ENCODE measurements at places on chromosomes 7 and 10.

- DNase-seq = no peak
Observed at GRCh38 chr10:89659143-89660131, 14.4 kb upstream of the PANK1 start.

DNA sequence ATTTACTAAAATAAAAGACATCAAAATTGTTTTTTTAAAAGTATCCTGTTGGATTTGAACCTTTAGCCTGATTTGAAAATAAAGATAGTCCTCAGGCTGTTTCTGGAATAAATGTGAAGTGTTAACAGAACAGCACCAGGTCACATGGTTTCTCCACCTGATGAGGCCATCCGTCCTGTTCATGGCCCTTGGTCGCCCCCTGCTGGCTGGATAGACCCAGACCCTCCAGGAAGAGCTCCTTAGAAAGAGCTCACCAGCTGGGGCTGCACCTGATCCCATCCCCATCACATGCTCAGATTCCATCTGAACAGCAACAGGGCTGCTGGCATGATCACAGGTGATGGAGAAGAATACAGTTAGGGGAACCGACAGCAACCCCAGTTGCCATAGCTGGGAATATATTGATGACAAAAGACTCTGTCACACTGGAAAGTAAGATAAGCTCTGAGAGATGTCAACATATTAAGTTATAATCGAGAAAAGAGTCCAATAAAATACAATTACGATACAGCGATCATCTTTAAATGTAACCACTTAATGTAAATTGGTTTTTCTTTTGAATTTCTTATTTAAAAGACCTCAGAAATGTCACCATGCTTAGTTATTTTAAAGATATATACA, 4.8 kb downstream of the OR2A14 start:
- DNase-seq = peak; percentile 73

DNA sequence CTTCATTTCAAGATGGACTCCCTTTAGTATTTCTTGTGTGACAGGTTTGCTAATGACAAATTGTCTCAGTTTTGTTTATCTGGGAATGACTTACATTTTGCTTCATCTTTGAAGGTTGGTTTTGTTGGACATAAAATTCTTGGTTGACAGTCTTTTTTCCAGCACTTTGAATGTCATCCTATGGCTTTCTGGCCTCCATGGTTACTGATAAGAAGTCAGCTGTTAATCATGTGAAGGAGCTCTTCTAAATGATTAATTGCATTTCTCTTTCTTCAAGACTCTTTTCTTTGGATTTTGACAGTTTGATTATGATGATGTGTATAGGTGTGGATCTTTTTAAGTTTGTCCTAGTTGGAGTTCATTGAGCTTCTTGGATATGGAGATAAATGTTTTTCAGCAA, 26.9 kb upstream of the HHEX start:
- DNase-seq = no peak

- DNase-seq = no peak
Observed at GRCh38 chr7:102845346-102845745, 67.5 kb upstream of the LRRC17 start.

DNA sequence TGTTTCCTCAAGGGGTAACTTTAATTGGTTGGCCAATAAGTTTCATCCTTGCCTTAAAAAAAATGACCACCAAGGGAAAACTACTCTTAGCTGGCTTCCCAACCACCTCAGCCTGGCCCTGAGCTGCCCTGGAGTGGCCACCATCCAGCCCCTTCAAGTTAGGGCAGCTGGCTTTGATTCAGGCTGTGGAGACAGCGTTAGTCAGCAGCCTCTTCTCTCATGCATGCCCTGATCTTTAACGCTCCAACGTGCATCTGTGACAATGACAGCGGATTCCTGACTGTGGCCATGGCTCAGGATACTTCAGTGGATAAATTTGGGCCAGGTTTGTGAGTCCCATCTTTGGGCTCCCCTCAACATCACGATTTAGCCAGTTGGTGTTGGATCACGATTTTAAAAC, 111.6 kb downstream of the RBM20 start:
- no peak for DNase-seq

GRCh38 chr10:97991871-97992270, 38.5 kb downstream of the CRTAC1 start:
- no peak for DNase-seq
